ENCODE measurements at places on chromosomes 16 and 17.

DNA sequence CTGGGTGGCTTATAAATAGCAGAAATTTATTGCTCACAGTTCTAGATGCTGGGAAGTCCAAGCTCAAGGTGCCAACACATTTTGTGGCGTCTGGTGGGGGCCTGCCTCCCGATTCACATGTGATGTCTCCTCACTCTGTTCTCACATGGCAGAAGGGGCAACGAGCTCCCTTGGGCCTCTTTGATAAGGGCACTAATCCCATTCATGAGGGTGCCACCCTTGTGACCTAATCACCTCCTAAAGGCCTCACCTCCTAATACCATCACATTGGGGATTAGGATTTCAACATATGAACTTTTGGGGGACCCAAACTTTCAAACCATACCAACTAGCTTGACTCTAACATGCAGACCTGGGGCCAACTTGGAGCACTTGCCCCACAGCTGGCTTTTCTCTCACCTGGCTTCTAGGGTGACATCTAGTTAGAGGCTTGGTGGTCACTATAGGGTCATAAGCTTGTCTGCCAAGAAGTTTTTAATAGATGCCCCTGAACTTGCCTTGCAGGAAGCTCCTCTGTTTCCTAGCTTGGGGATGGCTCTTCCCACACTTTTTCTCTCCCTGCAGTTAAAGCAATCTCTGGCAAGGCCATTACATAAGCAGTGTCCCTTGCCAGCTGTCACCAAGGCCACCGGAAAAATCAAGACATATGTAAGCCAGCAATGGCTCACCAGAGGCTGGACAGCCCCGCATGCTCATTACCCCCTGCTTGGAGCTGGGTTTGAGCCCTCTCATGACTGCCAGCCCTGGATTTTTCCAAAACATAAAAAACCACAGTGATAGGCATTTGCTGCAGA, 8.4 kb upstream of the MED9 start:
- DNase-seq, result no peak

GRCh38 chr16:58678716-58679115, 5.9 kb downstream of the SLC38A7 start:
- DNase-seq, result no peak

DNA sequence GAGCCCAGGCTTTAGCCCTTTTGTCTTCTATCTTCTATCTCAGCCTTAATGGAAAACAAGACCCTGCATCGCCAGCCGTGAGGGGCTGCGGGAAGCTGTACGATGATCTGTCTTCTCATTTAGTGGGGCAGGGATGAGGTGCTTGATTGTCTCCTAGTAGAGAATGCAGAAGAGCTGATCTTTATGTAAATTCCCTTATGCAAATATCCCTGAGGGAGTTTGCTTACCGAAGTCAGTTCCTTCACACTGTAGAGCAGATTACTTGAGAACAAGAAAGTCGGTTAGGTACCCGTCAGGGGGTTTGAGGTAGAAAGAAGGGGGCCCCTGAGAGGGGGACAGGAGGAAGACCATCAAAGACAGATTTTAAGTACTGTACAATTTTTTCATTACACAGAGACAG, 66.2 kb downstream of the IRF8 start:
- DNase-seq, result no peak

- no peak for DNase-seq
Measured at GRCh38 chr17:49001671-49002070, 4.5 kb downstream of the IGF2BP1 start.

GRCh38 chr17:74779948-74780400, 3.8 kb upstream of the NAT9 start:
- DNase-seq, result peak; percentile 35

DNA sequence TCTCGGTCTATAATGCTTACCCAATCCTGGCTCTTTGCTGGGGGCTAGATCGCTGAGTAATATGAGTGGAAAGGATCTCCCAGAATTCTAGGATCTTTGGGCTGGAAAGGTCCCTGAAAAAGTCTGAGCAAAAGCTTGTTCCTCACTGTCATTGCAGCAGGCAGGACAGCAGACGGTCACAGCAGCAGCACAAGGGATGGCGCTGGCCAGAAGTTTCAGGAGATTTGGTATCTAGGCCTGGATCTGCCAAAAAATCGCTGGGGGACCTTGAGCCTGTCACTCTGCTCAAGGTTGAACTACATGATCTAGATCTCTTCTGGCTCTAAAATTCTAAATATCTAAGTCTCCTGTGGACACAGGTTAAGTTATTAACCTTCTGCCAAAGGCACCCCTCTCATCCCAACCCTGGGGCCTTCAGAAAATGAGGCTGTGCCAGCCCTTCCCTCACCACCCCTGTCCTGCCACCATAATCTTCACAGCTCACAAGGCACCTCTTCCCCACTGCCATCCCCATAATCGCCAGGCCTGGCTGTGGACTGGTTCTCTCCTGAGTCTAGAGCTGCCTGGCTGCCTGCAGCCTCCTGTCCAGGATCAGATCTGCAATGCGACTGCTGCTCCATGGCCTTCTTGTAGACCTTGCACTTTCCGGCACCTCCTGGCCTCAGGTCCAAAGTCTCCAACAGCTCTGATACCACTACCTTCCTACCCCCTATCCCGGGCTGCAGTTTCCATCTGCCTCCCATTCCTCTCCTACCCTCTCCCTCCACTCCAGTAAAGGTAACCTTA, 10.2 kb downstream of the MYO18A start:
- DNase-seq, result no peak

DNA sequence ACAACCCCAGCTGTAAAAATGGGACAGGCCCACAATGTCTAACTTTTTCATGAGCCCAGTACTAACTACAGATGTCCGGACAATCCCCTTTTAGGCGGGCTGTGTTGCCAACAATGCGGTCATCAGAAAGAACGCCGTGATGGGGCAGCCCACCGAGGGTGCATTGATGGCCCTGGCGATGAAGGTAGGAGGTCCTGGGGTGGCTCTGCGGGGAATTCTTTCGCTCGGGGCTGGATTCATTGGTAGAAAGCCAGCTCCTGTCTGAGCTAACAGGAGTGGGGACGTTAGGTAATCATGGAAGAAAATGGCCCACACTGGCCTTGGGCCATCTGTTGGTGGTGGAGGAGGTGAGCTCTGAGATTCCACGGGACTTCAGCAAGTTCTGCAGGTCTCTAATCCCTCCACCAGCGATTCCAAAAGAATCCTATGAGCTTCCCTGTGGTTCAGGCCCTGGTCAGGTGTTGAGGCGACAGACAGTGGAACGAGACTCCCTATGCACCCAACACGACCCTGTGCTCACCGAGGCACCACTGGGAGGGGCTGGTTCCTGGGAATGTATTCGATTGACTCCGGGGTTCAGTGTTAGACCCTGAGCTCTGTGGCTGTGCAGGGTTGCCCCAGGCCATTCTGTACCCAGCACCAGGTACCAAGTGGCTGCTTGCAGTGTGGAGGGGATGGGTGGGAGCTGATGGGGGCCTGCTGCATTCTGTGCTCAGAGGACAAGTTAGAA, 61.9 kb downstream of the MEAK7 start:
- DNase-seq, result no peak

DNA sequence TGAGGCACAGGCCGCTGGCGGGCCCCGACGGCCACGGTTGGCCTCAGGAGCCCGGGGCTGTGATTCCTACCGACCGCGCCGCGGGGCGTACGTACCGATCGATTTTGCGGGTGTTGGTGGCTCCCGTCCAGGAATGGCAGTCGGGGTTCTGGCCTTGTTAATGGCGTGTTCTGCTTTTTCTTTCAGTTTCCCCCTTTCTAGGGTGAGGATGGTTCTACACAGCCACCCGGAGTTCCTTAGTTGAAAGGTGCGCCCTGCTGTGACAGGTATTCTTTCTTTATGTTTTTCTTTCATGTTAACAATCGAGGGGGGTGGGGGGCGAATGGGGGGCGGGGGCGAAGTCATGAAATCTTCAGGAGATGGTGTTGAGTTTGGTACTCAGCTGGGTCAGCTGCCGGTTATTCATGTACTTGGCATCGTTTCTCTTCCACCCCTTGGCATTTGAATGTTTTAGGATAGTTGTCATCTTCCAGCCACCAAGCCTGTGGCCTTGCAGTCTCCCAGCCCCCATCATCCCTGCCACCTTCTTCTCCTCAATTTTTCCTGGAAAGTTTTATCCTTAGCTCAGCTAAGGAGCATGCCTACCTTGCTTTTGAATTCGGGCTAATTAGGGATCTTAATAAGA, 802 bp downstream of the CYLD start:
- peak; percentile 36 for DNase-seq
